ENCODE measurements at places on chromosomes 4 and X.

DNA sequence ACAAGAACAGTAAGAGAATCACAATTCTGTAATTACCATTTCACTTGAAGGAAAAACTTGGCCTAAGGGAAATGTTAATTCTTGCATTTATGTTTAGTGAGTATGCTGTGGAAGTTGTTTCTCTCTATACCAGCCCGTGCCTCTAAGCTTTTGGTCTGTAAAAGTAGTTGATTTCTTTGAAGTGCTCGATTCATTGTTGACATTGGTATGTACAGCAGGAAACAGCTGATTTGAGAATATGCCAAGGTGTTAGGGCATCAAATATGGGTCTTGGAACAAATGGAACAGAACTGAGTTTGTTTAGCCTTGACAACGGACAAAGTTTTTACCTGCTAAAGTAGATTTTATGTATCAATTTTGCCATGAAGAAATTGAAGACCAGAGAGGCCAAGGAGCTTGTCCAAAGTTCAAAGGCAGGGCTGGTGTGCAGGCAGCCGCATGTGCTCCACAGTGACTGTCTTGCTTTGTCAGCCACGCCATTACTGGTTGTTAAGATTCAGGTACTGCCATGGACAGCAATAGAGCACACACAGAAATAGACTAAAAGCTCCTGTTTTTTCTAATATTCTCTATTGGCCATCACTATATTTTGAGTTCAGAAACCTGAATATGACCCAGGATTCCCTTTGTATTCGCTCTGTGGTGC is 75.5 kb upstream of the TLR3 start:
- DNase-seq, result no peak

DNA sequence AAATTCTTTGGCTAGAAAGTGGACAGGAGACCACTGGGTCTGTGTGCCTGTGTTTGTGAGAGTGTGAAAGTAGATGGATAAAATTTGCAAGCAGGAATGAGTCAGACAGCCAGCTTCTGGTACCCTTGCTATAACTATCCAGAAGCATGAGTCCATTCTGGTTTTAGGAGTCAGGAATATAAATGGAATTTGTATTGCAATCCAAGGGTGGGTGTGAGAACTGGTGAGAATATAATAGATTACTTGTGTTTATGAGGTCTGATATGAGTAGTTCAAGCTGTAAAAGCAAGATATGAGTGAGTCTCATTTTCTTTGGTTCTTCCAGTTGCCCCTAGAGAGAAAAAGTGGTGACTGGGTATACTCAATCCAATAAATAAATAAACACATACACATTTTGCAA is 212.7 kb upstream of the TAPT1 start:
- no peak for DNase-seq

GRCh38 chr4:173301518-173302201 is 32.5 kb downstream of the HMGB2 start:
- DNase-seq, result no peak

DNA sequence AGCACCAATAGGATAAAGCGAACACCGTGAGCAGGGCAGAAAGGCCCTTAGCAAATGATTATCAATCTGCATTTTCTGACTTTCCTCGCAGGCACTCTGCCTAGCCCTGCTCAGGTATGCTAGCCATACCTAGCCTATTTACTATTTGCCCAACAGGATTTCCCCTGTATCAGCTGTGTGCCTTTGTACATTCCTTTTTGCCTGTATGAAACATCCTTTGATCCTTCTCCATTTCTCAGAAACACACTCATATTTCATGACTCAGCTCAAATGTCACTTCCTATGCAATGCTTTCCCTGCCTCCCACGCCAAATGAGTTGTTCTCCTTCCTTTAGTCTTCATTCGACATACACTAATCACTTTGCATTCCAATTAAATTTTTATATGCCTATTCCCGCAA is 37.2 kb downstream of the PCDH7 start:
- no peak for DNase-seq

- no peak for DNase-seq
These were observed 85.5 kb upstream of the ACSL1 start for GRCh38 chr4:184911310-184911709.

DNA sequence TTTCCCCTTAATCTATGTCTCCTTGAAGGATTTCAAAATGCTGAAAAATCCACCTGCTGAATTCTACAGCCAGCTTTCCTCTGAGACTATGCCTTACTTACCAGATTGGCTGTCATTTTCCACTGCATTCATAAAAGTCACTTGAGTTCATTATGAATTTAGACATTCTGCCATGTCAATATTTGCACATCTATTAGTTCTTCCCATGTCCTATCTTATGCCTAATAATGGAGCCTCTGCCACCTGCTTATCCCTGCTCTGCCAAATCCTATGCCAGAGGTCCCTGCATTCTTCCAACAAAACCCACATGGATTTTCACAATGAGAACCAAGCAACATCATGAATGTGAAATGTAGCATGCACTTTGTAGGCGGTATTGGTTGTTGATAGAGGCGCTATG is 42.6 kb downstream of the GASK1B start:
- DNase-seq, result no peak
